Left ventricle myocardium inferior (tissue), 1 donor: ENCODE measurements at places on chromosomes 12 and 14. TPM values are rescaled to one million over a fixed set of nuclear protein-coding genes. Genes with fewer than 3 reads are reported as not detected.

Gene LRTM2
- total RNA-seq = not detected

DNA sequence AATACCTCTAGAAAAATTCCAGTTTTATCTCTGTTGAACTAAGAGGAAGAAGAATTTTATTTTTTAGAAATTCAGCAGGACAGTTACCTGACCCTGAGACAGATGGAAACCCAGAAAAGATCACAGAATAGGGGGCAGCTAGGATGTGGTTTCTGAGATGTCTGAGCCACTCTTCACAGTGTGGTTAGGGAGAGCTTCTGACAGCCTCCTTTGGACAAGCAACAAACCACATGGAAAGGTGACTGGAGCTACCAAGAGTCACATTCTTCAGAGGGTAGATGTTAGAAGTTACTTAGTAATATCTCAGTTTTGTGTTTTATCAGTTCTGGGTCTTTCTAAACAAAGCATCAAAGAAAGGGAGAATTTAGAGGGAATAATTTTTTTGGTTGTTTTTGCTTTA lies 117.3 kb upstream of the NAP1L1 start:
- H3K4me3 ChIP-seq = no peak overlapping the region
- no peaks in the 10 kb centered on the region for H3K4me1 ChIP-seq
- peaks cover 5% of the 10 kb centered on the region for H3K27me3 ChIP-seq
- H3K27ac ChIP-seq = no peak overlapping the region
- no peaks in the 10 kb centered on the region for H3K36me3 ChIP-seq

- H3K27me3 ChIP-seq = no peaks in the 10 kb centered on the region
- H3K4me1 ChIP-seq = no peaks in the 10 kb centered on the region
- DNase-seq = no peak
- no peak overlapping the region for H3K4me3 ChIP-seq
- no peak overlapping the region for H3K27ac ChIP-seq
These were observed 236.3 kb upstream of the NAV3 start for GRCh38 chr12:77594366-77594765.

DNA sequence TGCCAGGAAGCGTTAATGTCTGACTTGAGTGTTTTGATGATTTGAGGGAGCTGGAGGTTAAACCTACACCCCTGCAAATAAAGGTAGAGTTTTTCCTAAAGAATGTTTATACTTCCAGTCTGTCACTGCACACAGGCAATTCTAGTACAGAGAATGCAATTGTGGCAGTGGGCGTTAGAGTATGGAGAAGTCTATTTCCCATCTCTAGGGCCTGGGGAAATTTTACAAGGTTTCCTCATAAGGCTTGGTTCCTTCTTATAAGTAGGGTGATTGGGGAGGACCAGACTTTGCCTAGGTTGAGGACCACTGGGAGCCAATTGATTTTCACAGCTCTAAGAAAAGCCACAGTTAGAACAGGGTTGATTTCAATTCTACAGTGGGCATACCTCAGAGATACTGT lies 44.3 kb downstream of the IFNG start:
- H3K27ac ChIP-seq = no peak overlapping the region
- no peaks in the 10 kb centered on the region for H3K4me1 ChIP-seq
- no peak for DNase-seq
- H3K36me3 ChIP-seq = no peaks in the 10 kb centered on the region

DNA sequence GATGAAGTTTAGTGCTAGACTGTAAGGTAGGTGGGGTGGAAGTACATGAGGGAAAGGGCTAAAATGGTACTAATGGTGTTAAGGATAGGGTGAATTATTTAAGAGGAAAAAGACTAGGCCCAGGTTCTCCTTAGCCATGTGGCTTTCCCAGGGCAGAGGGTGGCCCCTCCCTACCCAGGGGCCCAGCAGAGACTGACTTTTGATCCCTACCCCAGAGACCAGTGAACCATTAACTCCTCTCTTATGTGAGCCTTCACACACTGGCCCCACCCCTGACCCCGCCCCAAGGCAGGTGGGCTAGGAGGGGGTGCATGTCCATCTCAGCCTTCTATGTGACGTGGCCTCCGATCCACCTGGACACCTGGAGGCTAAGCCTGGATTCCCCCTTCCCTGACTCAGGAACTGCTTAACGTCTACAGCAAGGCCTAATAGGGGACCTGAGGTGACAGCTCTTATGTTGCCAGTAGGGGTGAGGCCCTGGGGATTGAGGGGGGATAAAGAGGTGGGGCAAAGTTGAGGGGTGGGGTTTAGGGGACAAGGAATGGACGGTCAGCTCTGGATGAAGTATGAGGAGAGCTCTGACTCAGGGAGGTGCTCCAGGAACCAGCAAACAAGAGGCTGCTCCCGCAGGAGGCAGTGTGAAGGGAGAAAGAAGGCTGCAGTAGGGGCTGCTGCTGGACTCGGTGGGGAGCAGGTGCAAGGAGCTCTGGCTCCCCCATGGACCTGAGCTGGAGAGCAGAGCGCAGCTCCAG lies 757 bp downstream of the SLC39A5 start:
- DNase-seq = no peak
- peaks cover 13% of the 10 kb centered on the region for H3K36me3 ChIP-seq
- H3K27ac ChIP-seq = no peak overlapping the region
- H3K27me3 ChIP-seq = no peaks in the 10 kb centered on the region
- no peaks in the 10 kb centered on the region for H3K4me1 ChIP-seq

- no peak for DNase-seq
- H3K27ac ChIP-seq = no peak overlapping the region
- H3K36me3 ChIP-seq = no peaks in the 10 kb centered on the region
- peaks cover 78% of the 10 kb centered on the region for H3K27me3 ChIP-seq
- H3K4me3 ChIP-seq = no peak overlapping the region
- H3K4me1 ChIP-seq = peaks cover 14% of the 10 kb centered on the region
These were observed 2.8 kb downstream of the PIANP start for GRCh38 chr12:6697584-6698351.

Gene NEUROD4
- not detected for total RNA-seq

DNA sequence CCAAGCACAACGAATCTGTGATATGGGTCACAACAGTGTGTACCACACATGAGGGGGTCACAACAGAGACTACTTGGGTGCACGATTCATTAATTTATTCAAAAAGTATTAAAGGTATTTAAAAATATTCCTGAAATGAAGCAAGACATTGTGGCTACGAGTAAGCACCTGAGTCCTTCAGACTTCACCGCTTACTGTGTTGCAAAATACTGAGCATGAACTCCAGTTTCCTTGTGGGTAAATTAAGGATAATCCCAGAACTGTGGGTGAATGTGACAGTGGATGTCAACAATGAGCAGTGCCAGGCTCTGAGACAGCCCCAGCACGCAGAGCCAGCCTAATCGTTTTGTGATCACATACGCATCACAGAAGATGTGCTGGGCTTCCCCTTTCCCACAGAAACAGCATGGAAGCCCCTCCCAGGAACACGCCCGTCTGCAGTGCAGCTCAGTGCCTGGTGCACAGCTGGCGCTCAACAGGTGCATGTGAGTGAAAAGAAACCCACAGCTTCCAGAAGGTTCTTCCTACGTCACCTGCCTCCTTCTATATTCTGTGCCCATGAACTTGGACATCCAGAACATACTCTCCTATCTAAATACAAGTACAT lies 29.1 kb downstream of the CDC42BPB start:
- no peaks in the 10 kb centered on the region for H3K36me3 ChIP-seq
- H3K27ac ChIP-seq = no peak overlapping the region
- peaks cover 49% of the 10 kb centered on the region for H3K4me1 ChIP-seq
- no peak for DNase-seq
- H3K4me3 ChIP-seq = no peak overlapping the region

Gene CLEC4D
- total RNA-seq = not detected

Gene GALNT8
- 1.5 TPM for total RNA-seq

Gene KLRC3
- total RNA-seq = not detected

Gene SALL2
- 3.4 TPM for total RNA-seq

- H3K4me3 ChIP-seq = peak overlapping the region; percentile 56
- H3K27ac ChIP-seq = peak overlapping the region; percentile 30
- no peaks in the 10 kb centered on the region for H3K27me3 ChIP-seq
- no peak for DNase-seq
- no peaks in the 10 kb centered on the region for H3K36me3 ChIP-seq
- H3K4me1 ChIP-seq = peaks cover 12% of the 10 kb centered on the region
These were observed 44.7 kb upstream of the SINHCAF start for GRCh38 chr12:31370531-31371255.

Gene TMEM30B
- 0.22 TPM for total RNA-seq

Gene ZFP36L1
- total RNA-seq = 48.0 TPM

DNA sequence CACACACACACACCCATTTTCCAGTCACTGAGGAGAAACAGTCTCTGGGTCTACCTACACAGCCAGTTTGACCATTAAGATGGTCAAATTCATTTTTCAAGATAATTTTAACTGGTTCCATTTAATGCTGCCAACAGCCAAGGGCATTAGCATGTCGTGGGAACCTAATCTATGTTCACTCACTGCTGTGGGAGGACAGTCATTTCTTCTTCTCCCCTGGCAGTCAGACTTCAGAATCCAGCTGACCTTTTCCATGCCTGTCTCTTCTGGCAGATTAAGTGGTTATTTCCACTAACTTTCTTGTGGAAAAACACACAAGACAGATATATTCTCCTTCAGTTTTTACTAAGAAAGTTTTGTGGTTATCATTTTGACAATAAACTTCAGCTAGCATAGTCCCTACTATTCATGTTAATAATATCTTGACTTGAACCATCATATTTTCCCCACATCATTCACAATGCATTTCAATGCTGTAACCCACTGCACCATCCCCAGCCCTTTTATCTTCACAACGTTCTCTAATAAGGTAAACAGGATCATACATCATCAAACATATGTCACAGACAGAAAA lies 82.2 kb downstream of the DAD1 start:
- peaks cover 52% of the 10 kb centered on the region for H3K4me1 ChIP-seq
- no peaks in the 10 kb centered on the region for H3K36me3 ChIP-seq
- DNase-seq = no peak
- H3K4me3 ChIP-seq = no peak overlapping the region
- H3K27ac ChIP-seq = peak overlapping the region; percentile 47

DNA sequence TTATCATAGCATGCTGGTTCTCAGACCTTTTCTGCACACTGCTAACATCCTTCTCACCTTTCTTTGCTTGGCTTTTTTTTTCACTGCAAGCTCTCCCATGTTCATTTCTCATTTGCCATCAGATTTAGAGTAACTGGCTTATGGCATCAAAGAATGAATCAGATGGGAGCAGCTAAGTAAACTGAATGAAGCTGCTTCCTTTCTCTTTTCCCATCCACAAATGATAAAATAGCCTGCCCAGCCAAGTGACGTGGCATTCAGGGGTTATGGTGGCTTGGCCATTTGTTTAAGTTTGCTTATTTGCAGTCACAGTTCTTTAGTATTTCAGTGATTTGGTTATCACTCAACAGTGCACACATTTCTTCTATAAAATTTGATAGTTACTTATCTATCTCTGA lies 708.6 kb downstream of the DIO2 start:
- no peak overlapping the region for H3K27ac ChIP-seq
- H3K4me3 ChIP-seq = no peak overlapping the region
- H3K4me1 ChIP-seq = no peaks in the 10 kb centered on the region
- no peaks in the 10 kb centered on the region for H3K27me3 ChIP-seq
- DNase-seq = no peak

- no peaks in the 10 kb centered on the region for H3K27me3 ChIP-seq
- peaks cover 2% of the 10 kb centered on the region for H3K36me3 ChIP-seq
- peak overlapping the region; percentile 99 for H3K27ac ChIP-seq
- H3K4me3 ChIP-seq = peak overlapping the region; percentile 89
These were observed 725 bp downstream of the CHPT1 start for GRCh38 chr12:101697930-101698799.
